Cardiac septum (tissue), 1 donor: ENCODE measurements at places on chromosomes 1 and 21. TPM values are rescaled to one million over a fixed set of nuclear protein-coding genes. Genes with fewer than 3 reads are reported as not detected.

CLEC20A gene
- not detected for total RNA-seq

GRCh38 chr1:152347116-152347728 is 12.6 kb downstream of the FLG2 start:
- DNase-seq = no peak

- DNase-seq = no peak
Measured at GRCh38 chr1:18647681-18648214, 17.1 kb downstream of the PAX7 start.

- DNase-seq = no peak
Measured at GRCh38 chr1:205229399-205229871, 1.7 kb downstream of the TMCC2 start.

DNA sequence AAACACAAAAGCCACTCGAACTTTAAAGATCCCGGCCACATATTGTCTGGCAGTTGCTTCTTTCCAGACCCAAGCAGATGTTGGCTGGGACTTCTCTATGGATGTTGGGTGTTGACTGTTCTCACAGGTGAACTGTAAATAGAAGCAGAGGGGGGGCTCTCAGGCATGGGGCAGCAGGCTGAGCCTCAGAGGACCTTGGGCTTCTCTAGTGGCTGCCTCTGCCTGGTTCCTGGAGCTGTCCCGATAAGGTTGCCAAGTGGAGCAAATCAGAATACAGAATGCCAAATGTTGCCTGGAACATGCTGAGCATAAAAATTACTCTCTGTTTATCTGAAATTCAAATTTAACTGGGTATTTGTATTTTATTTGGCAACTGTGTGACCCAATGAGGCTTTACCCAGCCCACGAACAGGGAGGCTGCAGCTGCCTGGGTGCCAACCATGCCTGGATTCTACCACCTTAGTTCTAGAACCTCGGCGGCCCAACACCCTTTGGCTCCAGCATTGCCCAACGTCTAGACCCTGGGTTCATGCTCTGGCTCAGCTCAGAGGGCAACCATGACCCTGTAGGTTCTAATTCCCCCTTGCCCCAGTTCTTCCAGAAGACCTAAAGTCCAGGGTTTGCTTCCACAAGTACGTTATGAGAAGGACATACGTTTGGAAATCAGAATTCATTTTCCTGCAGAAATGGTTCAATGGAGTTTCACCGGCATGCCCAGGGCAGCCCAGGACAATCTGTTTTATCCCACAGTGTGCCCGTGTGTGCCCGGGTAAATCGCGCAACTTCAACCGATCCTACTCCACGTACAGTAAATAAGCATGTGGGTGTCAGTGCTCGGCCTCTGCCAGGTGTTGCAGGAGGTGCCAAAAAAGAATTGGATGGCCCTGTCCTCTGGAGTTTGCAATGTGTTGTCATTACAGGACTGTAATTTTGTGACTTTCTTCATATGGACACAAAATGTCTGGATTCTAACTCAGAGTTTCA is 5.4 kb upstream of the SLC45A1 start:
- DNase-seq = no peak
